NCI-H2081 treated with DMSO at 0.1 percent for 48 hours (cell line): ENCODE measurements at places on chromosomes 2 and 18.
A peak's percentile ranks its signal among the peaks of the same experiment; 100 is the strongest.

DNA sequence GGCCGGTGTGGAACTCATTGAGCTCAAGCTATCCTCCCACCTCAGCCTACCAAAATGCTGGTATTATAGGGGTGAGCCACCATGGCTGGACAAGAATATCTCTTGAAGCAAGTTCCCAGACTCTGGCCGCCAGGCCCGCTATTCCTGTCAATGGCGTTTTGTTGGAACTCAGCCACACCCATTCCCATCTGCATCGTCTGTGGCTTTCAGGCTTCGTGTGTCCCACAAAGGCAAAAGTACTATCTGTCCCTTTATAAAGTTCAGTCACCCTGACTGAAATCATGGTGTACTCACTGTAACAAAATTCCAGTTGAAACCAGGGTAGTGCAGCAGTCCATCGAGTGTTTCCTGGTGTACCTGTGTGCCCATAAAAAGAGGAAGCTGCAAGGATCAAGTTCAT is 96.7 kb downstream of the SH3BP4 start:
- no peak for DNase-seq

DNA sequence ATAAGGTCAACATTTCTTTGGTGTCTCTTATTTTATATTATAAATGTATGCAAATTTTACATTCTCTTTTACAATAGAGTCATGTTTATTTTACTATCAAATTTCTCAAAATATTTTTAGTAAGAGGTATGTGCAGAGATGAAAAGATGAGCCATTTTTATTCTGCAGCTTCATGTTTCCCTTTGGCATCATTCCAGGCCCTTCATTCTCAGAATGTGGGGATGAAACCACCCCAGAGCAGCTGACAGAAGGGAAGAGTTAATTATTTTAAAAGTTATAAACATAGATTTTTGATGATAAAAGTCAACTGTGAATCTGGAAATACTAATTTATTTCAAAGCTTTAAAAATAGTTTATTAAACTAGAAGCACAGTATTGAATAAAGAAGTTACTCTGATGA is 12.8 kb upstream of the FSHR start:
- DNase-seq: no peak

DNA sequence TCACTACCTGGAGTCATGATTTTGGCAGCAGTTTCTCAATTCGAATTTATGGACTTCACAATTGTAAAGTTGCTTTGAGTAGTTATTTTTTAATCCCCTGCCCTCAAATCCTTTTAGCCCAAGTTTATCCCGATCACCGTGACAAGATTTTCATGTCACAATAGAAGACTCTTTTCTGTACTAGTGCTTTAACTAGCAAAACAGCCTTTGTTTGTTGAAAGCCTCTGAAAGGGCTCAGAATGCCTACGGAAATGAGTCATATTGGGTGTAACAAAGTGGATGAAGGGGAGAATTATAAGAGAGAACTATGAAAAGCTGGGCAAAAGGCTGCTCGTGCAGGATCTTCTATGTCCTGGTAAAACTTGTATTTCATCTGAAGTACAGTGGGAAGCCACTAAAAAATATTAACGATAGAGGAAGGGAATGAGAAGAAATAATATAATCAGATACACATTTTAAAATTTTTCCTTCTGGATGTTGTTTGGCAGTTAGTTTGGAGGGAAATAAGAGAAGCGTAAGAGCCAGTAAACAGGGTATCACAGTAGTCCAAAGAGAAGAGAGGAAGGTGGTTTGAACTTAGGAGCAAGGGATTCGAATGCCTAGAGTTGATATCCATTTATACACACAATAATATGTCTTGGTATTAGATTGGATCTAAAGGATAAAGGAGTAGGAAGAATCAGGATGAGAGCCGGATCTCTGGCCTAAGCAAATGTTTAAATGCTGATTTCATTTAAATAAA is 114.9 kb downstream of the GALNT13 start:
- no peak for DNase-seq

GRCh38 chr18:63378919-63379638 is 12.1 kb upstream of the KDSR start:
- DNase-seq: no peak

DNA sequence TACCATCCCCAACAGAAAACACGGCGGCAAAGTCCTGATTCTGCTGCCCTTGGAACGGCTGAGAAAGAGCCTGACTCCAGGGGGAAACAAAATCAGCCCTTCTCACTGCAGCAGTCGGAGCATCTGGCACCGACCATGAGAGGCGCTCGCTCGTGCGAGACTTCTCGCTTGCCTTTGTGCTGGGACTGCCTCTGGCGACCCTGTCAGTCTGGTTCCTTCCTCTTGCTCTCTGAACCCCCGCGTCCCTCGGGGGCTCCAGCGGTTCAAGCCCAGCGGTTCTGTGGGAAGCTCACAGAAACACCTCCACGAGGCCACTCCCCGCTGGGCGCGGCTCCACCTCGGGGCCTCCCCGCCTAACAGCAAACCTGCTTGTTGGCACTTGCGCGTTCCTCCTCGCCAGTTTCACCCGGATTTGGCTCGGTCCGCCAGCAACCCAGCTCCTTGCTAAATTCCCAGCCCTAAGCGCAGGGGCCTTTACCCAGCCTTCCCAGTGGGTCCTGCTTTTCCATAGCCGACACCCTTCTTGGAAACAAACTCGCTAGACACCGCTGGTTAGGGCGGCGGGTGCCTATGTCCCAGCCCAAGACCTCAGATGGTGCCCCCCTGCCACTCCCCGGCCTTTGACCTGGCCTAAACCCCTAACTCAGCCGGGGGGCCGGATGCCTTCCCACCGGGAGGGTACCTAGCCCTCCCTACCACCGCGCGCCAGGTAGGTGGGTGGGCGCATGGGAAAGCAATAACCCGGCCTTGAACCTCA is 2.2 kb downstream of the RND3 start:
- peak; percentile 27 for DNase-seq

- DNase-seq: no peak
Measured at GRCh38 chr2:168694866-168695265, 107.6 kb upstream of the NOSTRIN start.

DNA sequence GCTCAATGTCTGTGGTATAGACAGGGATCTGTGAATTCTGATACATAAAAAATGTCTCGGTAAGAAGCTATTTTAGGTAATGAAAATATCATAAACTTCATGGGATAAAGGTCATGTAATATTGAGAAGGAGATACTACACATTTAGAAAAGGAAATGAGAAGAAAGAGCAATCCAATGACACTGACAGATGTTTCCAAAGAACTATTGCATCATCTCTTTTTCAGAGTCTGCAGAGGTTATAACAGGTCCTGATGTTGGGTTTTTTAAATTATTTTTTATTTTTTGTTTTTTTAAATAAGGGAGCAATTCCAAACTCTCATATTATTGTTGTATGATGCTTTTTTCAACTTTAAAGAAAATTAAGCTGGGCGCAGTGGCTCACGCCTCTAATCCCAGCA is 176.9 kb downstream of the KCNH7 start:
- DNase-seq: no peak

- DNase-seq: no peak
Measured at GRCh38 chr2:15504882-15505663, 56.1 kb downstream of the NBAS start.

- DNase-seq: no peak
Measured at GRCh38 chr18:68937029-68937599, 139.2 kb downstream of the CCDC102B start.

- no peak for DNase-seq
Measured at GRCh38 chr2:148231858-148232257, 211.0 kb downstream of the MBD5 start.
